Mesenteric fat pad (tissue), 1 donor: ENCODE measurements at places on chromosomes 1 and 21.

- no peak for DNase-seq
These were observed 16.5 kb upstream of the FOXO6 start for GRCh38 chr1:41344708-41345159.

DNA sequence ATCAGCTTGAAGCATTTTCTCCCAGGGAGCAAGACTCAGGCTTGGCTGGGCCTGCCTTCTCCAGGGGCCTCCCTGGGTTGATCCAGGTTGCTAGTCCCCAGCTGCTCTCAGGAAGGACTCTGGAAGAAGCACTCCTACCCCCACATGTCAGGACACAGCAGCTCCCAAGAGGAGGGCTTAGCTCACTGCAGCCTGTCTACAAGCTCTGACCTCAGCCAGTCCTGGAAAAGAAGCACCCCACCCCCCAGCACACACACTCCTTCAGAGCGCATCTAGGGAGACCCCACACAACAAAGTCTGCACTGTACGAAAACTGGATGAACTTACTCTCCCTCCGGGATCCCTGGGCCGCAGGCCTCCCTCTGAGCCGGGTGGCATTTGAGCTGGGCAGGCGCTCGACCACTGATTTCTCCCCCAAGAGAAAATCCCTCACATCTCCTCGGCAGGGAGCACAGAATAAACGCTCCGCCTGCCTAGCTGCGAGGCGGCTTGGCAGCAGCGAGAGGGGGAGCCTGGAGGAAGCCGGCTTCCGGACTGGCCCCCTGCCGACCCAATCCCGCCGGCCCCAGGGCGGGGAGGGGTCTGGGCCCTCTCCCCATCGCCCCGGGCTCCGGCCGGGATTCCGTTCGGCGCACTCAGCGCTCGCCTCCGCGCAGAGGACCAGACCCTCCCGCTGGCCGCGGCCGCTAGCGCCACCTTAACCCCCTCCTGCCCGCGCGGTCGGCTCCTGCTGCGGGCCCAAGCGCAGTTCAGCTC, at the start of gene KCNA2:
Gene KCNA2, minus strand, starts transcription at position 458 of the 756 bp plus-strand sequence. CDS start 1,576 bp downstream, outside the sequence.
- DNase-seq = peak; percentile 88

DNA sequence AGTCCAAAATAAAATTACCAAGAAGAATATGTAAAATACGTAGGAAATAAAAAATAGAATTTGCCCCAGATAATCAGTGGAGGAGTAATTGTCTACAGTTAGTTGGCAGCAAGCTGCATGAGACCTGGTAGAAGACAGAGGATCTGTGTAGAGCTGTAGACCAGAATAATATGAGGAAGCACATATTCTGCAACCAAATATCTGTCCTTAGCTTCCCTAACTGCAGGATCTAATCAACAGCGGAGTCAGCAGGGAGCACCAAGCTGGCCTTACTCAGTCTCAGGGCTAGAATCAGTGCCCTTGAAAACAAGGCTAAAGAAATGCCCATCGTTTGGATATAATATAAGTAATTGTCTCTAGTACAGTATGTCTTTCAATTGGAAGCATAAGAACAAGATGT, 6.1 kb upstream of the GCSAML start:
- DNase-seq = no peak

GRCh38 chr1:219883400-219884332, 44.7 kb downstream of the SLC30A10 start:
- no peak for DNase-seq

DNA sequence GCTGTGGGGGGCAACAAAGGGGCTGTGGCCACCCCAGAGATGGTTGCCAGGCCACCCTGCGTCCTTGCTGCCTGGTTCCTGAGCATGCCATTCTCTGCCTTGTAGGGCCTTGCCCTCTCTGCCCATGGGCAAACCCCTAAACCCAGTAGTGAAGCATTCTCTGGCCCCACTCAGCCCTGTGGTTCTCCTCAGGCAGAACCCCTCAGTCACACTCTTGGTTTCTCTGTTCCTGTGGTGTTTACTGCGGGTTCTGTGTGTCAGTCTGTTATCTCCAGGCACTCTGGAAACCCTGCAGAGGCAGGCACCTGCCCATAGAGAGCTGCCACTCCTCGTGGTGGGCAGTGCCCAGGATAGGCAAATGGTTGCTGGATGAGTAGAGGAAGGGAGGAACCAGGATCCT, 41.1 kb upstream of the IL19 start:
- peak; percentile 51 for DNase-seq

DNA sequence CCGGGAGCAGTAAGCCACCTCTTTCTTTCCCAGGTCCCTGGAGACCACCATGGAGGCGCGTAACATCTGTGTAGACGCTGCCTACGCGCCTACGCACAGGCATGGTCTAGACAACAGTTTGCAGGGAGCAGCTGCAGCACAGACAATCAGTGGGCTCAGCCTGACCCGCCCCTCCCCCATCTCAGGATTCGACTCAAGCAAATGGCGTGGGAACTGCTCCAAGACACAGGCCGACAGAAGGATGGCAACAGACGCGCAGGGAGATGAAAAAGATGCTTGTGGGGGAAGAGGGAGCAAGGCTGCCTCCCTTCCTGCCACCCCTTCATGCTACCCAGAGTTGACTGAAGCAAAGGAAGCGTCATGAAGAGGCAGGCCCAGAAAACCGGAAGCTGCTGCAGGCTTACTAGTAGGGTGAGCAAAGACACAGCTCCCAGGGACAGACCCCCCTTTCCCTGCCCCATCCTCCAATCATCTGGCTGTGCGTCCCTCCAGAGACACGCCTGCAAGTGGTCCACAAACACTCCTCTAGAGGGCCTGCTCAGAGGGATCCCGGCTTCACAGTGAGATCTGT, 19.5 kb downstream of the STK40 start:
- DNase-seq = no peak

DNA sequence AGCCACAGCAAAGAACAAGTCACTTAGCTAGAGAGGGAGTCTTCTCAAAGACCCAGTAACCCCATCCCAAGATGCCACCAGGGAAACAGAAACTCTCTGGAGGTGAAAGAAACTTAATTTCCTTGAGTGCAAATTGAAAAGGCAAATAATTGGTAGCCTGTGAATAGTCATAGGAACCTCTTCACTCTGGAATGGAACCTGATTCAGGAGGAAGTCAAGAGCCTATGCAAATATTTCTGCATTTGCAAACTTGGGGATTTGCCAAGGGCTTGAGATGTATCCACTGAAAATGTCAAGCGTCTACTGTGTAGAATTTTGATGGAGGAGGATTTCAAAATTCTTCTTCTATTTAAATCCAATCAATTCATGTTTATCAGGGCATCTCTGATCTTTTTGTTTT, 5.7 kb downstream of the HIVEP3 start:
- DNase-seq = no peak

- no peak for DNase-seq
These were observed 102.1 kb downstream of the JAK1 start for GRCh38 chr1:64864018-64864940.

- no peak for DNase-seq
These were observed 150.8 kb downstream of the VPS13D start for GRCh38 chr1:12380326-12381249.

GRCh38 chr1:173420330-173420806, 56.8 kb upstream of the PRDX6 start:
- DNase-seq = no peak

DNA sequence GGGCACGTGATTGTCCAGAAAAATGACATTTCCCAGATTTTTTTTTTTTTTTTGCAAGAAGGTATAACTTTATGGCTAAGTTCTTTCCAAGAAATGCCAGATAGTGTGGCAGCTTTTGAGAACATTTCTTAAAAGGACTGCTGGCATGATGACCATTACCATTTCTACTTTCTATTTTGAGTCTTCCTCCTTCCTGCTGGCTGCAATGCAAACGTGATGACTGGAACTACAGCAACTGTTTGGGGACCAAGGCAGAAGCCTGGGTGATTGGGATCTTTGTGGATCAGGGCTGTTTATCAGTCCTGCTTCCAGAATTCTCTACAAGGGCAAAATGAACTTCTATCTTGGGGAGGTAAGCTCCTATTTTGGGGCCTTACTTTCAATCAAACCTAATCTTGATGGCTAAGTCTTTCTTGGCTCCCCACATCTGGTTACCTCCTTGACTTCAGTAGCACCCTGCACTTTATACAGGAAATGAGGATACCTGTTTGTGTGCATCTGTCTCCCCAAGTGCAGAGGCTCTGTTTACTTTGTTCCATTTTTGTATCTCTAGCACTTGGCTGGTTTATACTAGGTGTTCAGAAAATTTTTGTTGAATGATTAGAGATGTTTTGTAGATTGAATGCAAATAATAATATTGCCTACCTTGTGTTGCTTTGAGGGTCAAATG, 3.7 kb upstream of the DDX20 start:
- DNase-seq = no peak

- DNase-seq = no peak
These were observed 2.0 kb upstream of the ST3GAL3 start for GRCh38 chr1:43705334-43705733.

DNA sequence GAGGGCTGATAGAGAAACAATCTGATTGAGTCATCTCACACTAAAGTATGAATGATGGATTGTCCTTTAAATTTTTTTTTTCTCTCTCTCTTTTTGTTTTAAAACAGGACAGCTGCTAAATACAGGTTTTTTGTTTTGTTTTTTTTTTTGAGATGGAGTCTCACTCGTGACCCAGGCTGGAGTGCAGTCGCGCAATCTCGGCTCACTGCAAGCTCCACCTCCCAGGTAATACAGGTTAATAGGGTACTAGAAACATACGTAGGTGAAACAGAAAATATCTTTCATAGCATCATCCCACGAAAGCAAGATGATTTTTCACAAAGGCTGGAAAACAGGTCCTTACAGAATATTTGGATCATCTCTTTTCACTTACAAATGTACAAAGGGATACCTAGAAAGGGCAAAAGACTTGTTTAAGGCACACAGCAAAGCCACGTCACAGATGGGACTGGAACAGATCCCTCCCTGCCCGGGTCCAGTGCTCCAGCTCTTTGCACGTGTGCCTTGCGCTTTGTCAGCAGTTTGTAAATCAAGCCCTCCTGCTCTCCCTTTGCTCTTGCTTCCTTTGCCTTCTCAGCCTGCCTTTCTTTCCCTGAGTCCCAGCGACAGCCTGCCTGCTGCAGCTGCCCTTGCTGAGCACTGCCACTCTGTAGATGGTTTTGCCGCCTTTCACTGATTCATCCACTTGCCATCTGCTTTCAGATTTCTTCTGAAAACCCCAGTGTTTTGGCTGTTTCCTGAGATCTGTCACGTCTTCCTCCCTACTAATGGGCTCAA, 171.3 kb upstream of the BEND5 start:
- no peak for DNase-seq

- DNase-seq = no peak
These were observed 10.6 kb upstream of the RUNX1 start for GRCh38 chr21:35059742-35060141.

GRCh38 chr1:21508580-21509350, 458 bp upstream of the ALPL start:
- peak; percentile 94 for DNase-seq

DNA sequence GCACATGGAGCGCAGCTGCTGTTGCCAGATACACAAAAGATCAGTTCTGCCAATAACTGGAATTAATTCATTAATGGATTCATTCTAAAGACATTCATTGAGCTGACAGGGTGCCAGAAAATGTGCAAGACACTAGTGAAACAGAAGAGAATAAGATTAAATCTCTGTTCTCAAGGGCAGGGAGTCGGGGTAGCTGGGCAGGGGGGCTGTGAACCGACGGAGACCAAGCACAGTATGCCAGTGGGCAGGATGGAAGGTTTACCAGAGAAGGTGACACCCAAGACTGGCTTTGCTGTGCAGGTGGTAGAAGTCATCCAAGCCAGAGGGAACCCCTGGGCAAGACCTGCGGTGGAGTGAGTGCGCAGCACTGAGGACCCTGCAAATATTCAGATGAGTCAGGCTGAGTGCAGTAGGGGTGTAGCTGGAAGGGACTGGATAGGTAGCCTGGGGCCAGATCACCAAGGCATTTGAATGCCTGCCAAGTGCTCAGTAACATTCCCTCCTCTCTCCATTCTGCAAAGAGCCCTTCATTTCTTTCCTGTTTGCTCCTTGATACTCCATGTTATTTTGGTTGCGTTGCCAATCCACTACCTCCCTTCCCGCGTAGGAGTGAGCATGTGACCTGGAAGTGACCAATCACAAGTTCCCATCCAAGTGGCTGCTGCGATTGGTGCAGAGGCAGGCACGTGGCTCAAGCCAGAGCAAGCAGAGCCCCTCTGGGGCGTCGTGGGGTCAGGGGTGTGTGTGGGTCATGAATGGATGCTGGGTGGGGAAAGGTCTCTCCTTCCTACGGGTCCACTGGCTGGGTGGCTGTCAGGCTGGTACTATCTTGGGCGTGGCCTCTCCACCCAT, 413.1 kb downstream of the PTPRU start:
- peak; percentile 67 for DNase-seq

DNA sequence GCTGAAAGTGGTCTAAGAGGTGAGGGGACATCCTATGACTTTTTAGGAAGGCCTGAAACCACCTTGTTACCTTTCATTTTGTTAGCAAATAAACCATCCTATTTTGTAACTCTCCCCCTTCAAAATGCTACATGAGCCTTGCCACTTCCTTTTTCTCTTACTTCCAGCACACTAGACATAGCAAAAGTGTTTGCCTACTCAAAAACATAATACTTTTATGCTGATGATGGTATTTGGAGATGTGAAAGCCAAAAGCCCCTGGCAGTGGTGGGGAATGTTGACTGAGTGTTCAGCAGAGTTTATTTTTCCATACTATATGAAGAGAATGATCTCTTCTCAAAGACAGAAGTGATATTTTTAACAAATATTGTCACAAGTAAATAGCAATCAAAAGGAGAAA, 134.2 kb downstream of the EDEM3 start:
- DNase-seq = no peak
